ENCODE measurements at places on chromosomes 12 and 14.

- DNase-seq: no peak
Measured at GRCh38 chr12:83866477-83866876, 1046.1 kb downstream of the SLC6A15 start.

DNA sequence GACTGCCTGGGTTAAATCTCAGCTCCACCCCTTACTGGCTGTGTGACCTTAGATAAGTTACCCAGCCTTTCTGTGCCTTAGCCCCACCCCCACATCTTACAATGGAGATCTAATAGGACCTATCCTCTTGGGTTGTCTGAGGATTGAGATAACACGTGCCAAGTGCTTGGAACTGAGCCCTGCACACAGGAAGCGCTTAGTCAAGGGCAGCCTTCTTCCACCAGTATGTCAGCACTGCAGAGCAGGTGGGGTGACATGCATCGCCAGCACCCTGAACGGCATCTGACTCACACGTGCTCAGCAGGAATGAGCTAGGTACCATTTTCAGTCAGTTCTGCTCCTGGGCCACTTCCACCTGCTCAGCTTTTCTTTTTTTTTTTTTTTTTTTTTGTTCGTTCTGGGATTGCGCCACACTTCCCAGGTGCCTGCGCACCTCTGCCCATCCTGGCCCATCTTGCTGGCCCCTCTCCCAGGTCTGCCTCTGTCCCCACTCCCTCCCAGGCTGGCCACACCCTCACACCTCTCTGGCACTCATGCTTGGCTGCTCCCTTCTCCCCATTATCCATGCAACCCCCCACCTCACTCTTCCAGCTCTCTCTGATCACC lies 19.6 kb downstream of the LGMN start:
- no peak for DNase-seq

DNA sequence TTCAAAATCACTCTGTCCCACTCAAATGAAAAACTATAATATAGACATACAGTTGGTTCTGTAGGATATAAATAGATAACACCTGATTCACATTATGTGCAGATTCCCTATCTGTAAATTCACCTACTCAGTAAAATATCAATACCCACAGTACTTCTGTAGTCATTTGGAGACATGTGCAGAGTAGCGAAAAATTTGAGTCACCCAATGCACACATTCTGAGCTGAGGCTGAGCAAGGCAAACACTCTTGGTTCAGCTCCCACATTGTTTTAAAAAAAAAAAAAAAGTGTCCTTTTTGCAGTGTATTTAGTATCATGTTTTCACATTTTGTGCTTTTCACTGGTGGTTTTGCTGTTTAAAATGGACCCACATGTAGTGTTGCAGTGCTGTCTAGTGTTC lies 27.3 kb upstream of the BBS10 start:
- no peak for DNase-seq

- no peak for DNase-seq
Measured at GRCh38 chr14:32662211-32662610, 276.5 kb upstream of the NPAS3 start.

GRCh38 chr14:83975435-83975834 lies 1554.5 kb upstream of the FLRT2 start:
- no peak for DNase-seq

DNA sequence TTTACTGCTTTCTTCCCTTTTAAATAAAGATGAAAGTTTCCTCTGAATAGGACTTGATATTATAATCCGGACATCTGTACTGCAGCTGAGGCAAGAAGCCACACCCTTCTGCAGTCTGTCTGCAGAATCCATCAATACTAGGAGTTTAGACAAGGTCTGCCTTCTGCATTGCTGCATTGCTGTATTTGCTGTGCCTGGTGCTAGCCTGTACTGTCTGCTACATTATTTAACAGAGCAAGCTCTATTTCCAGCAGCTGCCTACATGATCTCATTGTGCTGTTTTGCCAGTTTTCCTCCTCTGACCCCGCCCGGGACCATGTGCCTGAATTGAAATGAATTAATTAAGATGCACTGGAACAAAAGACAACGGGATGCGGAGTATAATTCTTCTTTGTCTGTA lies 1.7 kb downstream of the TUBA1A start:
- DNase-seq: no peak

- DNase-seq: no peak
Measured at GRCh38 chr12:51845482-51845881, 3.0 kb downstream of the FIGNL2 start.

DNA sequence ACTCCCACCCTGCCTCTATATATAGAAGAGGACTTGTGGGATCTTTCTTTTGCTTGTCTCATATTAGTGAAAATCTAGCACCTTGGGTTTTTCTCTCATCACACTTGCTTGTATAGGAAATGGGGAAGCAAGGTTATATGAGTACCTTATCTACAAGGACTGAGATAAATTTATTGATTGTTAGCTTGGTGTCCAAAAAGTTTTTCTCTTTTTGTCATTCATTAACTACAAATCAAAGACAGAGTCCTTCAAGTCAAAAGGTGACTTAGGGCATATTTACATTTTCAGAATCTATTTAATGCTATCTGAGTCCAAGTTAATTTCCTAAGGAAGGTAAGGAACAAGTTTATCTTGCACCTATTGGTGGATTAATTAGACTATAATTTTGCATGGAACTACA lies 92.7 kb downstream of the SNAPC1 start:
- no peak for DNase-seq

DNA sequence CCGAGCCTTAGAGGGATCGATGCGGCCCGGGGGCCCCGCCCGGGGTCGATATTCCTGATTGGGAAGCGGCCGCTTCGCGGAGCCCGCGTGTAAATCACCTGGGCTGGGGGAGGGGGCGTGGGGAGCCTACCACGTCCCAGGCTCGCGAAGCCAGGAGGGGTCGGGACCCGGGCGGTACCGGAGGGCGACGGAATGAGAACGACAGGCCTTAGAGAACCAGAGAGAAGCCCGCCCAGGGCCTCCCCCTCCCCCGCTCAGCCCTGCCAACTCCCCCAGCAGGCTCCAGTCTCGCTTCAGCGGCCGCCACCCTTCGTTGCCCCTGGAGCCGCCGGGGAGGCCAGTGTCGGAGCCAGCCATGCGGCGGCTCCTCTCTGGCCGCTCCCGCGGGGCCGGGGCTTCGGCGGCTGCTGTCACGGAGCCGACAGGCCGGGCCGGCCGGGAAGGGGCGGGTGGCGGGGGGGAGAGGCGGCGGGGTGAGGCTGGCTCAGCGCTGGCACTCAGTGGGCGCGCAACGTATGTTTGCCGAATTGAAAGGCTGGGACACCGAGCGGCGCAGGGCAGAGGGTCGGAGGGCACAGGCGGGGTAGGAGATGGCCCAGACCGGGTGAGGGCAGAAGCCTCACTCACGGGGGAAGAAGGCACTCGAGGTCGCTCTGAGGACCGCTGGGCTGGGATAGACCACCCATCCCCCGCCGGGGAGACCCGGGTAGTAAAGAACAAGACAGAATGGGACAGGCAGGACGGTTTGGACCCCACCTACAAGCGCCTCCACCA lies 1.4 kb upstream of the DNAJC22 start:
- DNase-seq: no peak

DNA sequence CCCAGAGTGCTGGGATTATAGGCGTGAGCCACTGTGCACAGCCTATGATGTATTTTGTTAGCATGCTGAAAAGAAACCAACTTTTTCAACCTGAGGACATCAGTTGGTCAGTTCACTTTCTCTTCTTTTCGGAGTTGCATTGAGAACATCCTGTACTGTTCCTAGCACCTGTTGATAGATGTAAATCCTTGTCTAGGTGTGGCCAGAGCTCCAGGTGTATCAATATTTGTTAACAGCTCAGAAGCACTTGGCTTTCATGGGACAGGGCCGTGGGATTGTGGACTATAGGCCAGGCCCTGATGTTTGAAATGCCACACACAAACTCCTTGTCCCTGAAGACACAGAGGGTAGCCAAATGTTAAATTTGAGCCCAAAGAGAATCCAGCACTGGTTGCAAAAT lies 14.9 kb downstream of the HCAR2 start:
- DNase-seq: no peak

DNA sequence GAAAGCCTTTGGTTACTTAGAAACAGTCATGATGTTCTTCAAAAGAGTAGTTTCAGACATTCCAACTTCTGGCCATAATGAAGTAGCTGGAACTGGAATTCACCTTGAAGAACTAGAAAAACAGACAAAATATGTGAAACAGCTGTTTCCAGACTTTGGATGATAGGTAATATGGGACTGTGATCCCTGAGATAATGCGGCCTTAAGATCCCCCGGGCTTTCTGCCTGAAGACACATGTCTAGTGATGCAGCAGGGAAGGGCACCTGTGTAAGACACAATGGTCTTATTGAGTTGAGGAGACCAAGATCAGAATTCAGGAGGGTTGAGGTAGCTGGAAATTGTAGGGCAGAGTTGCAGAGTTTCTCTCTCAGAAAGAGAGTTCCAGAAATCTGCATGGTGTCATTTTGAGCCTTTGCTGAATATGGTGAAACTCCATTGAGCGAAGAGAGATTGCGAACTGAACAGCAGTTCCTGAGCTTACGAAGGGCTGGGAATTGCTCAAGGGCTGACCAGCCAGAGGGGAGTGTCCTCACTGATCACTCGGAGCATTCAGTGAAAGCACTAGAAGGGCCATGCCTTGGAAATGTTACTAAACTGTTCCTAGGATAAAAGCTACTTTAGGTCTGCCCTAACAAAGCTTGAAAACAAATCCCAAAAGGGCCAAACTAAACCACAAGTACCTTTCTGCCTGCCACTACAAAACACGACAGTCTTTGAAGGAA lies 41.7 kb upstream of the FRS2 start:
- DNase-seq: no peak

DNA sequence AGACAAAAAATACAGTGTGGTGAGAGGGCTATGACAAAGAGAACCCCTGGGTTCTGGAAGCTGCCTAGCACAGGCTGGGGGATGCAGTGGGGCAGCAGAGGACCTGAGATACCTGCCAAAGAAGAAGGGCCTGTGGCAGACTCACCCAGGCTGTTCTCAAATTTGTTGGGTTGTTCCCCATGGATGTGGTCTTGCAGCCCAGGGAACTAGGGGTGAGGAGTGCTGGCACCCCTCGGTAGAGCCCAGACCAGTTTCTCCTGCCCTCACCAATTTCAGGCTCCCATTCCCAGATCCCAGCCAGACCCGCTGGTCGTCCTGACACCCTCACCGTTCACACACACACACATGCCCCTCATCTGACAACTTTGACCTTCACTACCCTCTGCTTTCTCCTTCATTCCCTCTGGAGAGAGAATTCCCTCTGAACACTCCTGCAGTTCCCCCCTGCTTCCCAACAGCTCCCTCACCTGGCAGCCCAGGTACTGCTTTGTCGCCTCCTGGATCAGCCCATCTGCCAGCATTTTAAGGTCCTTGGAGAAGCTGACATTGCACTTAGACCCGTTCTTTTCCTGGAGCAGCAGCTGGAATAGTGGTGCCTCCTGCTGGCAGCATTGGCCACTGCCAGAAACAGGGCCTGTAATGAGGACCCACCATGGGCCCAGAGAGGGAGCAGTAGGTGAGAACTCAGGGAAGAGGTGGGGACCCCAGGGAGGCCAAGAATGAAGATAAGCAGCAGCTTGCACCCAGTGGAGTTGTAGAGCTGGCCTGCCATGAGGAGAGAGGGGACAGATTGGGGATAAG lies 5.9 kb upstream of the GDF11 start:
- DNase-seq: no peak

DNA sequence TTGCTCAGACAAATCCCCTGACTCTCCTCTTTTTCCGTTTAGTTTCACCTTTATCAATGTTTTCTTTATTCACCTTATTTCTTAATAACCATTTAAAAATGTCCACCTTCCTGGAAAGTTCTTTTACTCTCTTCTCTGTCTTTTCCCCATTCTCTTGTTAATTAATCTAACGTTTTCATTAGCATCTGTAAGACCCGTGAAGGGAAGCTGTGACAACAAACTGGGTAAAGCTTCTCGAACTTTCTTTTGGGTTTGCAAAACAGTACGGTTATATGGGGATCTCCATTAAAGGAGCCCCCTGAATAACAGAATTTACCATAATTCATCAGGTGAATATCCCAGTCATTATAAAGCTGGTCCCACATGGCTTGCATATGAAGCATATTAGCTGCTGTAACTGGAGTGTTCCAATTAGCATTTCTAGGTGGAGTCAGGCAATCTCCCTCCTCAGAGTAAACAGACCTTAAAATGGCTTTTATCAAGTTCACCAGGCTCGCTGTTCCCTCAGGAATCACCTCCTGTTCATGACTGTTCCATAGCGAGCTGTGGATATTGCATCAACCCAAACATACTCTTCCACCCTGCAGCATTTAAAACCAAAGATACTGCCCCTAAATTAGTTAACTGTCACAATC lies 42.4 kb downstream of the TMEM30B start:
- DNase-seq: no peak

- DNase-seq: no peak
Measured at GRCh38 chr14:64870160-64870559, 9.5 kb downstream of the SPTB start.

DNA sequence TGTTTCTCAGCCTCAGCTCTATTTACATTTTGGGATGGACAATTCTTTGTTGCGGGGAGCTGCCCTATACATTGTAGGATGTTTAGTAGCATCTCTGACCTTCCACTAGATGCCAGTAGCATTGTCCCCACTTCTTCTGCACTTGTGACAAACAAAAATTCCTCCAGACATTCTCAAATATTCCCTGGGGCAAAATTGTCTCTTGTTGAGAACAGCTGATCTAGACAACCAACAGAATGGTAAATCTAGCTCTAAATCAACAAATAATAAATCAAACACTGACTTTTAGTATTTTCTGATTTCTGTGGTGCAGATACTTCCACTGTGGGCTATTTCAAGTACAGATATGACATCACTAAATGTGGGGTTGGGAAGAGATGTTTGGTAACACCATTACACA lies 60.7 kb downstream of the MSRB3 start:
- no peak for DNase-seq

- DNase-seq: no peak
Measured at GRCh38 chr14:95725685-95726336, 11.9 kb upstream of the TCL1A start.

- DNase-seq: no peak
Measured at GRCh38 chr12:18415227-18415626, 153.9 kb downstream of the PIK3C2G start.

GRCh38 chr12:62599854-62600437 lies 133.3 kb downstream of the MON2 start:
- DNase-seq: no peak

DNA sequence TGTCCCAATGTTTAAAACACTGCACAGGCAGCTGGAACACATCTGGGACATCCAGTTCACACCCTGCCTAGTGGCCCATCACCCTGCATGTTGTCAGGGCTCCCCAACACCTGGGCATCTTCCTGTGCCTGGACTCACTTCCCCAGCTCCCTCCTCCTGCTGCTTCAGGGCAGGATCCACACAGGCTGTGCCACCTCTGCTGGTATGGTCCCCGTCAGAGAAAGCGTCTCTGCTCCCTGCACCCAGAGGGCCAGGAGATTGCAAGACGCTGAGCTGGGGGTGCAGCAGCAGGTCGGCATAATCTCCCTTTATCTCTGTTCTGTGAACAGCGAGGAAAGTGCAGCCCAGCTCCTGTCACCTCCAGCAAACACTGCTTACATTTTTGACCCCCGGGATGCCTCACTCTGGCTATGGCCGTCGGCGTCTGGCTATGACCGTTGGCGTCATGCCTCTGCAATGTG lies 124.3 kb downstream of the ADGRD1 start:
- no peak for DNase-seq
